ENCODE measurements at places on chromosomes 2 and 18. TPM values are rescaled to one million over a fixed set of nuclear protein-coding genes. Genes with fewer than 3 reads are reported as not detected.

NOL4 gene
- total RNA-seq = not detected

PARD6G gene
- total RNA-seq = 5.8 TPM

NBEAL1 gene
- total RNA-seq = 44.2 TPM

C2orf78 gene
- not detected for total RNA-seq

SOX11 gene
- under 0.01 TPM for total RNA-seq

Data from smooth muscle cell of trachea (primary cell).